Occipital lobe (tissue), 3 donors: ENCODE measurements at places on chromosomes 5 and 9. TPM values are rescaled to one million over a fixed set of nuclear protein-coding genes. Genes with fewer than 3 reads are reported as not detected.

- DNase-seq: peak; percentile 11
Observed at GRCh38 chr9:131447148-131447547, 53.3 kb downstream of the PRRC2B start.

GRCh38 chr9:77402286-77402685, 225.0 kb downstream of the VPS13A start:
- no peak for DNase-seq

DNA sequence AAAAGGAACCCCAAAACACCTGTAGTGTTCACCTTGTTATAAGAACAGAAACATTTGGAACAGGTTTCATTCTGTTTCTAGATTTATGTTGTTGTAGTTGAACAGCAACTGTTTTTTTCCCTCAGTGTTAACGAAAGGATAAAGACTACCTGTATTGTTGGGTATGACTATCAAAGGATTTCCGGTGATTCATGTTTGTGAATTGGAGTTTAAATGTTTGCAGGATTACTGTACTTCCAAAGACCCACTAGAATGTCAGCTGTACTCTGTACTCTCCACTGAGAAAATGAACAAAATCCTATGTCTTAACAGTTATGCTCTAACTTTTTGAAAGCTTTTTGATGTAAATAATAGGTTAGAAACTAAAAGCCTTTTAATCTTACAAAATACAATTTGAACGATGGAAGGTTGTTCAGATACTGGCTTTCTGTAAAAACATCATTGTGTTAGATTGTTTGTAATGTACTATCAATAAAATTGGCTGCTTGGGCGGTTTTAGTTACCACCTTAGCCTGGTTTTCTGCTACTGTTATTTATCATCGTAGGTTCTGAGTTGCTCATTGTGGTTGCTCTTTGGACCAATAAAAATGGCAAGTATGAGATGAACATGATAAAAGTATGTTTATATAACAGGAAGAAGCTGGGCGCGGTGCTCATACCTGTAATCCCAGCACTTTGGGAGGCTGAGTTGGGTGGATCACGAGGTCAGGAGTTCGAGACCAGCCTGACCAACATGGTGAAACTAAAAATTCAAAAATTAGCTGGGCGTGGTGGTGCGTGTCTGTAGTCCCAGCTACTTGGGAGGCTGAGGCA, 44.1 kb downstream of the DCP2 start:
- DNase-seq: no peak

GRCh38 chr9:89177012-89177943, 1.3 kb downstream of the SHC3 start:
- no peak for DNase-seq

COL15A1 gene
- 12.5 TPM for total RNA-seq

ALG2 gene
- 25.0 TPM for total RNA-seq
